ENCODE measurements at places on chromosomes 12 and 14.

DNA sequence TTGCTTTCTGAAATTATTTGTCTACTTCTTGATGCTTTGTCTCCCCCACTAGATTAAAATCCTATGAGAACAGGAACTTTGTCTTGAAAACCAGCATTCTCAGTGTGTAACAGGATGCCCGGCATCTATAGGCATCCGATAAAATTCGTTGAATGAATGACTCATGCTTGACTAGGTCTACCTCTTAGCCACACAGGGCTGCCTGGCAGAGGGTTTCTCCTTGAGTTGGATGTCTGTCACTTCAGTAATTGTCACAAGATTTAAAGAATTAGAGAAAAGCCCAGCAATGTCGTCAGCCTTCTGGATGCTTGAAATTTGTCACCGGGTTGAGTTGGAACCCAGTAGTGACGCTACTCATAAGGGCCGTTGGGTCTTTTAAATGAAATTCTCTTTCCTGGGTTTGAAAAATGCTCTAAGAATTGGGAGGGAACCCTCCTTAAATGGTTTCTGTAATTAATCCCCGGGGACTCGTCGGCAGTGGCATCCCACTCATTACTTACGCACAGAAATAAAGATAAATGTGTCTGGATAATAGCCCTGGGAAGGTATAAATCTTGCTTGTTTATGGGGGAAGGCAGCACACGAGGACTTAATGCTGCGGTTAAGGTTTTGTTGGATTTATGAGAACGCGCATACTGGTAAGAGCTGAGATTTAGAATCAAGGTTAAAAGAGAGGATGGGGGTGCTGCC is 194.1 kb downstream of the AACS start:
- no peak for DNase-seq

- no peak for DNase-seq
Observed at GRCh38 chr12:131920157-131920508, 8.9 kb upstream of the PUS1 start.

- peak; percentile 98 for DNase-seq
Observed at GRCh38 chr12:123670882-123671728, at the start of gene TCTN2. TSS of gene TCTN2 (plus strand) at chr12:123671113. CDS start at chr12:123671241, 128 bp downstream.

DNA sequence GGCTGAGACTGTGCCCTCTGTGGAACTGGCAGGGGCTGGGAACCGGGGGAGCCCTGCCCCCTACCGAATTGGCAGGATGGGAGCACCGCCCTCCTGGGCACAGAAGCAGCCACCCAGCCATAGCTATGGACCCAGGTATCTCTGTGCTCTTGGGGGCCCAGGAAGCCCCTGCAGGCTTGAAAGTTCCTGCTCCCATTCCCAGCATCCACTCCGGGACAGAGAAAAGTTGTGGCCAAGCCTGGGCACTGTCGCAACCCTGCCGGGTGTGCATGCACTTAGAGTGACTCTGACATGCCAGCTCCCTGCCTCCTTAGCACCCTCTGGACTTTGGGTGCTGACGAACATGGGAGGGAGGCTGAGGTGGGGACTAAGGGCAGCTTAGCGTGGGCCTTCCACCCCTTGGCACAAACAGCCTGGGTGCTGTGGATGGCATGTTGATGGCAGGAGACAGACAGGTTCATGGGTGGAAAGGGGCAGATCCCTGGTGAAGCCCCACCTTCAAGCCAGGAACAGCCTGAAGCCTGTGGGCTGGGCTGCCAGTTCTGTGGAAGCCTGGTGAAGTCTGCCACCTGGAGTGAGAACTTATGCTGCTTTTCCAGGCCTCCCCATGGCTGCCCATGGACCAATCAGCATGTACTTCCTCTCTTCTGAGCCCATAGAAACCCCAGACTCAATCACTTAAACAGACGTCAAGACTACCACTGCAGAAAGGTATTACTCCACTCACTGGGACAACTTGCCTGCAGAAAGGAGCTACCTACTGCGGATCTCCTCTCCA is 279.0 kb downstream of the ATXN7L3B start:
- no peak for DNase-seq

GRCh38 chr14:85380881-85381280 is 149.1 kb upstream of the FLRT2 start:
- DNase-seq, result no peak

GRCh38 chr12:127115468-127116035 is 1151.4 kb upstream of the TMEM132C start:
- no peak for DNase-seq

DNA sequence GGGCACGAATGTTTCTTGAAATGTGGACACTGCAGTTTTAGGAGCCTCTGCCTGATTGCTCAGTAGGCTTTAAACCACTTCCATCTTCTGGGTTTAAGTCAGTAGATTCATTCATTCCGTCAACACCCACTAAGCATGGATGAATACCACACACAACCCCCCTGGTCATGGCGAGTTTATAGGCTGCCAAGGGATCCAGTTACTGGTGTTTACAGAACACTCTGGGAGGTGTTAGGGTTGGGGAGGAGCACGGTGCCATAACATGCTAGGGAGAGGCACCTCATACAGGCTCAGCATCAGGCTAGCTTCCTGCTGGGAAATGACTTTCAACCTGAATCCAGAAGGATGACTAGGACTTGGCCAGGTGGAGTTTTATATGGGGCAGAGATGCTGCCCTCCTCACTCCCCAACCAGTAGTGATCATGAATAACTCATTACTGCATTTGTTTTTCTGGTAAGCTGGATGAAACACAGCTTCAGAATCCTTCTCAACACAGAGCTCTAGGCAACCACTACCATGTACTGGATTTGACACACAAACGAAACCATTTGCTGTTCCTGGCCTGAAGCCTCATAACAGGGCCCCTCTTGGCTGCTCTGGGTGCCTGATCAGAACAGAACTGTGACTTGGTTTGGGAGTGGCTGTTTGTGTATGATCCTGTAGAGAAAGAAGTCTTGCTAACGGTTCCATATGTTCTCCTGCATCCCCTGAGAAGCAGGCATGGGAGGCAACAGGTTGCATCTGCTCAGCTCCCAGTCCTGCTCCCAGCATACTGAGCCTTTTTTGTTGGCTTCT is 47.9 kb downstream of the FBXW8 start:
- no peak for DNase-seq

DNA sequence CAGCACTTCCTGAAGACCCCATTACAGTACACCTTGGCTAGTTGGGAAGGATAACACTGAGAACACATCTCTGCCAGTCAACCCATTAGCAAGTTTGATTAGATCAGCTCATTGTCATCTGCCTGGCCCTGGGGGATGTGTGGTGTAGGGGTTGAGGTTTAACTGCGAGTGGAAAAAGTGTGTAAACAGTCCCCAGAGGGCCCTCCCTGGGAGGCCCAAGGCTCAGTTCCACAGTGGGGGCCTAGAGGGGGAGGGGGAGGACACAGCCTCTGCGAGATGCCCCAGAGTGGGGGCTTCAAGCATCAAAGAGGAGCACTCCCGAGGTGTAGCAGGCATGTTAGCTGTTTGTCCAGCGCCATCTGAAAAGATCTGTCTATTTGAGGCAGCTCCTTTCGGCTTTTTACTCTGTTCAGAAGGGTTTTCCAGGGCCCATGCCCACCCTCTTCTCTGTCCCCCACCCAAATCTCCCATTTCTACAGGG is 344 bp downstream of the LPAR5 start:
- peak; percentile 83 for DNase-seq

DNA sequence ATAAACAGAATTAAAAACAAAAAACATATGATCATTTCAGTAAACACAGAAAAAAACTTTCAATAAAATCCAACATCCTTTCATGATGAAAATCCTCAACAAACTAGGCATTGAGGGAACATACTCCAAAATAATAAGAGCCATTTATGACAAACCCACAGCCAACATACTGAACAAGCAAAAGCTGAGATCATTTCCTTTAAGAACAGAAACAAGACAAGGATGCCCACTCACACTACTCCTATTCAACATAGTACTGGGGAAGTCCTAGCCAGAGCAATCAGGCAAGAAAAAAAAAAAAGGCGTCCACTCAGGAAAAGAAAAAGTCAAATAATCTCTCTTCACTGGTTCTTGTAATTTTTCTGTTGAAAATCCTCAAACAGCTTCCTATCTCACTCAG is 30.1 kb downstream of the MRPL42 start:
- DNase-seq, result no peak

GRCh38 chr14:71324767-71325272 is 417.6 kb downstream of the PCNX1 start:
- peak; percentile 45 for DNase-seq

DNA sequence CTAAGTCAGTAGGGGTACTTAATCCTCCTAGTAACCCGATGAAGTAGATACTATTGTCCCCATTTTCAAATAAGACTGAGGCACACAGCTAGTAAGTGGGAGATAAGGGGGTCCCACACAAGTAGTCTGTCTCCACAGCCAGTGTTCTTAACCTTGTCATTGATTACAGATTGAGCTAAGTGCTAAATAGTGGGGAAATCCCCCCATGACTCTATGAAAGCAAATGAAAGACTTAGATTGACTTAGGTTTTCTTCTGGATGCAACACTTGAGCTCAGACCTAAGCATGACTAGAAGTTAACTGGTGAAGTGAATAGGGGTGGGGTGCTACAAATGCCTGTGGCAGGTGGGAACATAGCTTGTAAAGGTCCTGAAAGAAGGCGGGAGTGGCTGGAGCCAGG is 73.8 kb downstream of the SYNE2 start:
- DNase-seq, result no peak

GRCh38 chr12:67854351-67854750 is 134.9 kb upstream of the IFNG-AS1 start:
- no peak for DNase-seq

DNA sequence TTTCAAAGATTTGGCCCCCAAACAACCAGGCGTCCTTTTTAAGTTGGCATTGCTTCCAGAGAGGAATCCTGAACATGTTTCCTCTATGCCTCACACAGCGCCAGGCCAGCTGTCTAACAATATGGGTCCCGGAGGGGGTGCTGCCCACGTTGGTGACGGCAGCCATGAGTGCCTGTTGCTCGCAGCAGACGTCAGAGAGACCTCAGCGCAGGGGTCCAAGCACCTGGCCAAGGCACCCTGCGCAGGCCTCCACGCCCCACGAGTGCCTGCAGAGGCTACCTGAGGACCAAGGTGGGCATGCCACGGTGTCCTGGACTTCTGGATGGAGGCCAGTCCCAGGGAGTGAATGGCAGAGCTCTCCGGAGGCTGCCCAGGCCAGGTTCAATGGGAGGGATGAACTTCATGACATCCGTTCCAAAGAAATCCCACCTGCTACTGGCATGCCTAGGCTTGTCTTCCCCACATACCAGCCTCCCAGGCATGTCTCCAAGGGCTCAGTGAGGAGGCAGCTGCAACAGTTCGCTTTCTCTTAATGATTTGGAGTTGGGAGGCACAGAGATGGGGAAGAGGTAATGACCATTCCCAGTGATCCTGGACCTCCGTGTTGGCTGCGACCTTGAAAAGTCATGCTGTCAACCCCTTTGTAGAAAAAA is 11.6 kb upstream of the FOXN3 start:
- no peak for DNase-seq

- no peak for DNase-seq
Observed at GRCh38 chr12:132771126-132771838, 9.7 kb upstream of the ANKLE2 start.

DNA sequence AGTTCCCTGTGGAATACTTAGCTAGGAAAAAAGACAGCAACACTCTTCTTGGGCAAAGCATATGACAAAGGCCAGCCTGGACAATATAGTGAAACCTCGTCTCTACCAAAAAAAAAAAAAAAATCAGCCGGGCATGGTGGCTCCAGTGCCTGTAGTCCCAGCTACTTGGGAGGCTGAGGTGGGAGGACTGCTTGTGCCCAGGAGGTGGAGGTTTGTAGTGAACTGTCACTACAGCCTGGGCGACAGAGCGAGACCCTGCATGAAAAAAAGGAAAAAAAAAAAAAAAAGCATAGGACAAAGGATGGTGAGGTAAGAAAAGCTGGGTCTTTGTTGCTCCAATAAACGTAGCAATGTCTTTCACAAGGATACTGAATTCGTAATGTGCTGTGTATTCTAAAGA is 1.1 kb downstream of the TXNDC16 start:
- no peak for DNase-seq

DNA sequence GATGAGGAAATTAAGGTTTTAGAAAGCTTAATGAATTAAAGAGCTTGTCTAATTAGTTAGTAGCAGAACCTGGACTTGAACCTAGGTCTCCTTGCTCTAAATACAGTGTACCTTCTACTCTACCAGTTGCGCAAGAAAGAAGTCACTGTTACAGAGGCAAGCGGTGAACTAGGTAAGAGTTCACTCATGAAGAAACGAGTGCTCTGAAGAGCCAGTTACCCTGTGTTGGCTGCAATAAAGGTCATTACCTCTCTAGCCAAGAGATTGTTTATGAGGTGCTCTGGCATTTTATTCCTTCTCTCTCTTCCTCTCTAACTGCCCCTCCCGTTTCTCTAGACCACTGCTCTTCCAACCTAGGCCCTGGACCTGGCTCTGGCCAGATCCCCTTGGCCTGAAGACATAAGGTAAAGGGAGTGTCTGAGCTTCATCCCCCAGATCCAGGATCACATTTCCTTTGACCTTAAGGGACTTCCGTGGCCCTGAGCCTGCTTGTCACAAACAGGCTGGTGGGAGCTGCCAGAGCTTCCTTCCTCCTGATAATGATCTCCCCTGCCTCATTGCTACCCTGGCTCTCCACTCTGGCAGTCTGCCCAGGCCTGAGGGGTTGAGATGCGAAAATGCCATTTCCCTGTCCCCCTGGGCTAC is 1.9 kb downstream of the RNASE7 start:
- peak; percentile 86 for DNase-seq

GRCh38 chr12:12892681-12893141 is 1.3 kb downstream of the GPRC5A start:
- DNase-seq, result no peak

DNA sequence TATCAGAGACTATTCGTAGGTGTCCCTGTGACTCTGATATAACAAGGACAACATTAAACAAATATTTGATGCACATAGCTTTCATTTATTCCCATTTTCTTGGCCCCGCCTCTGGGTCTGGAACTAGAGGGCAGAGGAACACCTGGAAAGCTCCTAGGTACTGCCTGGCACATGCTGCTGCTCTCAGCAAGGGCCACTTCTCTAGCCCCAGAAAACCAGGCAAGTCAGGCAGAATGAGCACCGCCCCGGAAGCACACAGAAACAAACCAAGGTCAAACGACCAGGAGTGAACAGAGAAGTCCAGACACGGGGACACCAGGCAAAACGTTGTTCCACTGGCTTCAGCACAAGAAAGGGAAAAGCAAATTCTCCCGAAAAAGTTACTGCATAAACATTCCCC is 76.1 kb downstream of the TTC7B start:
- DNase-seq, result no peak

DNA sequence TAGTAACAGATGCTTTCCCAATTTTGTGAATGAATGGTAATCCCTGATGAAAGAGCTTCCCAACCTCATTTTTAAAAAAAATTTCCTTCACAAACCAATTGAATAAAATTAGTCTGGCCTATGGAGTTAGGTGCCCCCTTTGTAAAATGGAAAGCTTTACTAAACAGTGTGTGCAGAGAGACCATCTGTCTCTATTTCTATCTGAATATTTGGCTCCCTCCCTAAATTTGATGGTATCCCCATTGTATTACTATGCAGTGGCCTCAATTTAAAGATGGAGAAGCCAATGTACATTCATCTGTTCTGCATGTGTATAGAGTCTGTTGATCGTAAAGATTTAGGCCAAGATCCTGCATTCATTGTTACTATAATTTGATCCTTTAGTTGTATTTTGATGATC is 397.7 kb upstream of the RGS6 start:
- DNase-seq, result no peak

GRCh38 chr12:6778217-6778573 is 5.9 kb downstream of the LAG3 start:
- no peak for DNase-seq

All from hematopoietic multipotent progenitor cell treated with erythropoietin and hydrocortisone succinate and interleukin-3 and kit ligand, for 6 days (in vitro differentiated cells).